ENCODE measurements at places on chromosomes 3 and 15.

GRCh38 chr3:106347350-106347749 lies 478.5 kb upstream of the CBLB start:
- DNase-seq: no peak

DNA sequence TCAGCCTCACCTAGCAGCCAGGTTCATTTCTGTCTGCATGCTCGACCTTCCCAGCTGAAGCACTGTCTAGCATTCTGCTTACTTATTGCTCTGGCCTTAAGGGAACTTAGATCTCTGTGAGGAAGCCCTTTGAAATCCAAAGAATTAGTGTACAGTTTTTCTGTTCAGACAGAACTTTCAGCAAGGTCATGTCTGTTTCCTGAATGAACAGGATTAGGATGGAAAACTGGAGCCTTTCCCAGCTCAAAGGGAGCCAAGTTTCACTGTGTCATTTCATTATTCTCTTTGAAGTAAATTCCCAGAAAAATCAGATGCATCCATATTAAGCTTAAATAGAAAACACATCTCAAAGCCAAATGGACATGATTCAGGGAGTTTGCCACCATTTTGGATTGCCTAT lies 457.3 kb upstream of the KCNMB2 start:
- DNase-seq: no peak

DNA sequence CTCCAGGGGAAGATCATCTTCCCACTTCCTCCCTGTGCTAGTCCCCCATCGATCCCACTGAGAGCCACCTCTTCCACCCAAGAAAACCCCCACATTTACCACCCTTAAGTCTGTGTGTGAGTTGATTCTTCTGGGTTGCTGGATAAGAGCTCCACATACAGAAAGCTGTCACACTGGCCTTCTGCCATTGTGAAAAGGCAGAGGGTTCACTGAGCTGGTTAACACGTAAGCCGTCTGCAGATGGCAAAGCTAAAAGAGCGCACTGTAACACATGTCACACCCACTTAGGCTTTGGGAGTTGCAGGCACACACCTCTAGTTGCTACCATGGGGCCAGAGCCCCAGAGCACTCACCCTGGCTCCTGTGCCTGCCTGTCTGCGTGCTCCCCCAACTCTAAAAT lies 309.8 kb upstream of the LRRC3B start:
- no peak for DNase-seq

DNA sequence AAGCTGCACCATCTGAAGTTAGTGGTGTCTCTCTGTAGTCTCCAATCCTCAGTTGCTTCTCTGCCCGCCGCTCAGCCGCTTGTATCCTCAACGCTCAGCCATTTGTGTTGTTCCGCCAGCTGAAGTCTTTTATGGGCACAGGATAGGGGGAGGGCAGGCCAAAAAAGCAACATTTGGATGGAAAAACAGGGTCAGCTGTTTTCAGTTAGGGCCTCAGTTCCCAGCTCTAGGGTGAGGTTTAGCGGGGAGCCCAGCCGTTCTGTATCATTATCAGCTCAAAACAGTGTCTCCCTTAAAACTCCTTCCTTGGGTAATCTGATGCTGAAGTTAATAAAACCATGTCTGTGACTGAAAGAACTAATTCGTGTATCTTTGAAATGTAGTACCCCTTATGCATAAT lies 329.5 kb upstream of the AZI2 start:
- no peak for DNase-seq

- DNase-seq: no peak
Observed at GRCh38 chr15:77243135-77243534, 172.2 kb upstream of the TSPAN3 start.
